NCI-H526 treated with DMSO at 0.1 percent for 48 hours (cell line): ENCODE measurements at places on chromosomes 5 and 9.

DNA sequence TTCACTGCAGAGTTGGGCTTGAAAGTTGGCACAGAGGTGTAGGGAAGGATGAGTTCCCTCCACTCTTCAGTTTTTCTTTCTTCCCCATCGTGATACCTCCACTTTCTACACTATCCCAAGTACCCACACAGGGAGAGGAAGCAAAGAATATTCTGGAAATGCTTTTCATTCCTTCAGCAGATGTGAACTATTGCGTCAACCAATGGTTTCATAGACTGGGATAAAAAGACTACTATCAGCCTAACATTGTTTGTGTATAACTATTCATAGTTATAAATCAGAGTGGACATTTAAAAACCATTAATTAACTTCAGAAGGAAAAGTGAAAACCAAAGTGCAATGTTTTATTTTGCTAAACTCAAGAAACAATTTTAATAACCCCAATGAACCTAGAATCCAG is 63.6 kb upstream of the MAMDC2 start:
- DNase-seq, result no peak

GRCh38 chr5:131814990-131815389 is 18.2 kb upstream of the FNIP1 start:
- DNase-seq, result no peak

DNA sequence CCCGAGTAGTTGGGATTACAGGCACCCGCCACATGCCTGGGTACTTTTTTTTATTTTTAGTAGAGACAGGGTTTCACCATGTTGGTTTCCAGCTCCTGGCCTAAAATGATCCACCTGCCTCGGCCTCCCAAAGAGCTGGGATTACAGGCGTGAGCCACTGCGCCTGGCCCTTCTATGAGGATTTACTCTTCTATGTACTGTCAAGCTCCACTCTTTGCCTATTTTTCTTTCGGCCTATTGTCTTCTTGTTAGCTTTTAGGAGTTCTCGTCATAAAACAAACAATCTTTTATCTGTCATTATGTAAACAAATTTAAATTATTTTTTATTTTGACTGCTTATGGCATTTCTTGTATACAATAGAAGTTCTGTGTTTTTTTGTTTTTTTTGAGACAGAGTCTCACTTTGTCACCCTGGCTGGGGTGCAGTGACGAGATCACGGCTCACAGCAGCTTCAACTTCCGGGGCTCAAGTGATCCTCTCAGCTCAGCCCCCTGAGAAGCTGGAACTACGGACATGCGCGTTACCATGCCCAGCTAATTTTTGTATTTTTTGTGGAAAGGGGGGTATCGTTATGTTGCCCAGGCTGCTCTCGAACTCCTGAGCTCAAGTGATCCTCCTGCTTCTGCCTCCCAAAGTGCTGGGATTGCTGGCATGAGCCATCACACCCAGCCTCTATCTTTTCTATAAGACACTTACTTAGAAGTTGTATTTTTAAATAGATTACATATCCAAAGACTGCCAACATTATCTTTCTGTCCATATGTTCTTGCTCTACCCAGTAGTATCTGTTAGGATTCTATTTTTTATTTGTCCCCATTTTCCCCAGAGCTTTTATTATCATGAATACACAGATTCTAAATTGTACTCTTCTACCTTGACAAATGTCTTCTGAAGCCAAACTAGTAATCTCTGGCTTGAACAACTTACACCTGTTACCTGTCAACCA is 29.2 kb downstream of the CSNK1A1 start:
- no peak for DNase-seq

DNA sequence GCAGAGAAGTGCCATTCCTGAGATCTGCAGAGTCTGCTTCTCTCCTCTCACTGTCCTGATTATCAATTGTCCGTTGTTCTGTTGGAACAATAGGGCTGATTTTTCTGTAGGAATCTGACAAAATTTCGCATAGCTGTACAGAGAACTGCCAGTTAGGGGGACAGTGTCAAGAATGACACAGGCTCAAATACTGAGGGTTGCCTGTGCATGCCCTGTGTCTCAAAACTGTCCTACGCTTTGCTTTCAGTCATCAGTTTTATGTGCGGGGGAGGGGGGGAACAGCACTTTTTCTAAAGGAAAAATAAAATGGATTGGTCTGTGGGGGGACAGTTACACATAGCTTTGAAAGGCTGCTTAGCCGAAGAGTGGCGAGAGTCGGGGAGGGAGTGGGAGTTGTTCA is 248.6 kb downstream of the PDZD2 start:
- no peak for DNase-seq

GRCh38 chr9:85994191-85994590 is 53.2 kb downstream of the NAA35 start:
- no peak for DNase-seq

- DNase-seq, result no peak
Measured at GRCh38 chr9:4301296-4301695, 1.4 kb upstream of the GLIS3 start.

GRCh38 chr5:64147849-64148441 is 17.7 kb upstream of the RNF180 start:
- peak; percentile 2 for DNase-seq

DNA sequence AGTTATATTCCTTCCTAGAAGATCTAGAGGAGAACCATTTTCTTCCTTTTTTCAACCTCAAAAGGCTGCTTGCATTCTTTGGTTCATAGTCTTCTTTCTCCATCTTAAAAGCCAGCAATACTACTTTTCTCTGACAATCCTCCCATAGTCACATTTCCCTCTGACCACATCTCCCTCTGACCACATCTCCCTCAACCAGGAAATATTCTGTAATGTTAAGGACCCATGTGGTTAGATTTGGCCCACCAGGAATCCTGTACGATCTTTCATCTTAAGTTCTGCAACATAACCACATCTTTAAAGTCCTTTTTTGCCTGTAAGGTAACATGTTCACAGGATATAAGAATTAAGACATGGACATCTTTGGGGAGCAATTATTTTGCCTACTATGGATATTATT is 179.4 kb upstream of the SPEF2 start:
- DNase-seq, result no peak

DNA sequence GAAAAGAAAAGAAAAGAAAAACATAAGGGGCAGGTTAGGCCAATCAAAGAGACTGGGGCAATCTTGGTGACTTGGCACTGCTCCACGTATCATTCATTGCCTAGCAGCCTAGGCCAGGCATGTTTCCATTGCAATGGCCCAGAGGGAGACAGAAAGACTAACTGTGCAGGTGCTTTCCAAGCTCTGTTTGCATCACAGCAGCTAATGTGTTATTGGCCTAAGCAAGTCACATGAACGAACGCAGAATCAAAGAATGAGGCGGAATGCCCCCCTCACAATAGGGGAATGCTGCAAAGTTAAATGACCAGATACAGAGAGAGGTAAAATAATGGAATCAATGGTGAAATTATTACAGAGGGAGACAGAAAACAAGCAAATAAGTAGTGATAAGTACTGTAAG is 11.1 kb upstream of the VPS13A start:
- DNase-seq, result no peak

GRCh38 chr9:133273819-133274218 is 1.2 kb downstream of the ABO start:
- DNase-seq, result no peak

DNA sequence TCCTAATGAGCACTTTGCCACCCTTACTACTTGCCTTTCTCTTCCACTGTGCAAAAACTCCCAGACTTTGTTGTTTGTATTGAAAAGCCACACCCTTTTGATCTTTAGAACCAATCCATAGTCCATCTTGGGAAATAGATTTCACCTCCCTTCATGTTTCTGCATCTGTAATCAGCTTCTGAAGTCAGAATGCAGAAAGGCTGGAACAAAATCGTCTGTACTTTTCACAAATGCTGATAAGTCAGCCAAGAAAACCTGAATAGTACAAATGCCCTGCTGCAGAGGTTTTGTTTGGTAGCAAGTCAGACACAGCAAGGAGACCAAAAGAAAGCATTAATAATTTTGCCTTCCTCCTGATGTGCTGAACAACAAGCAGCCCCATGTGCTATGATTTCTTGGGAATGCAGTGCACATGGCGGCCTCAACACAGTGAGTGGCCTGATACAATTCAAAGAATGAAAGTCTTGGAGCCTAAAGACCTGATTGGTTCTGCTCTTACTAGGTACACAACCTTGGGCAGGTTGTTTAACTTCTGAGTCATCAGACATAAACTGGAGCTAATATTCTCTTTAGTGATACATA is 59.2 kb upstream of the STK32A start:
- DNase-seq, result no peak

DNA sequence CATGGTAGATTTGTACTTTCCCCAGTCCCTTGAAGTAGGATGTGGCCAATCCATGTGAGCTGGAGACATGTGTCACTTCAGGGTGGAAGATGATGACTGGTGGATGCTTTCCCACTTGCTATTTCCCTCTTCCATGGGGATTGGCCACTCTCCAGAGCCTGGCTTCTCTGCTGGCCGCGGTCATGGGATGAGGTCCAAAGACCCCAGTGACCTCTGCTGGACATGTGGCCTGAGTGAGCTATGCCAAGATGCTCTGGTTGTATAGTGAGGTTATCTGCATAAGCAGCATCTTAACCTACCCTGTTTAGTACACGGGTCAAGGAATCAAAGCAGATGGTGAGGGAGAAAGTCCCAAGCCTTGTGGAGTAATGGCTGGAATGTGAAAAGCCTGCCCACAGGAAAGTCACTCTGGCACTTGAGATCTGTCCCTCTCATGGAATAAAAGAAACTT is 47.1 kb downstream of the SH3PXD2B start:
- no peak for DNase-seq

GRCh38 chr5:107284822-107285525 is 385.8 kb downstream of the EFNA5 start:
- DNase-seq, result no peak

DNA sequence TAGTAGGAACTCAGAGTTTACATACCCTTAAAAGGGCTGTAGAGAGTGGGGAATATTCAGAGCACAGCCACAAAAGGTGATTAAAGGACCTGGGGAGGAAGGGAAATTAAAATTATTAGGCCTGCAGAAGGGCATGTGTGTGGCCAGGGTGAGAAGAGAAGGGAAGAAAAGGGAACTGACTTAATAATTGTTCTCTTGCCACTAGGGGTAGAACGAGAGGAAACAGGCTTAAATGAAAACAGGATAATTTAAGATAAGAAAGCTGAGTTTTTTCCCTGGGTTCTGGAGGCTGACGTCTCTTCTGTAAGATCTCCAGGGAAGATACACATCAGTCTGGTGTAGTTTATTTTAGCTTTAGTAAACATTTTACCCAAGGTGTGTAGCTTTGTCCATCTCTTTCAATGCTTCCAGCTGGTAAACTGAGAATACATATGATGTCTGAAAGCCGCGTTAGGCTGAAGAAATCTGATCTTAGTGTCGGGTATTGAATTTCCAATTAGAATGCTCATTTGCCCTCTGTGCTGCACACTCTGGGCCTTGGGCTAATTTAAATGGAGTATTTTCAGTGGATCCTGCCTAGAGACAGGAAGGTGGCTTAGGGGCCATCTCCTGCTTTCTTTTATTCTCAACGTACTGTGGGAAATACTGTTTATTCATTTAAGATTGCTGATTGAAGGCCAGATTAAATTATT is 416.8 kb downstream of the TMEM38B start:
- peak; percentile 50 for DNase-seq

DNA sequence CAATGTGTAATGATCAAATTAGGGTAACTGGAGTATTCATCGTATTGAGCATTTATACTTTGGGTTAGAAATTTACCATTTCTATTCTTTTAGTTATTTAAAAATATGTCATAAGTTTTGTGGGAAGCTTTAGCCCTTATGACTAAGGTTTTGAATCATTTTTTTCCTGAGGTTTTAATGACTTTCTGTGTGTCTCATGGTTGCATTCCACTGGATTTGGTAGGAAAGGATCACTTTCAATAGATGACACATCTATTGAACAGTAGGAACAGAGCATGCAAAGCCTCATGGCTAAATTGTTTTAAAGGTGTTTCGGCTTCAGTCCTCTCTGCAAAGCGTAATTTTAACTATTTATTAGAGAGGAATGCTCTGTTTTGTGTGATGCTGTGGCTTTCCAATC is 512.4 kb upstream of the CHD1 start:
- DNase-seq, result no peak

DNA sequence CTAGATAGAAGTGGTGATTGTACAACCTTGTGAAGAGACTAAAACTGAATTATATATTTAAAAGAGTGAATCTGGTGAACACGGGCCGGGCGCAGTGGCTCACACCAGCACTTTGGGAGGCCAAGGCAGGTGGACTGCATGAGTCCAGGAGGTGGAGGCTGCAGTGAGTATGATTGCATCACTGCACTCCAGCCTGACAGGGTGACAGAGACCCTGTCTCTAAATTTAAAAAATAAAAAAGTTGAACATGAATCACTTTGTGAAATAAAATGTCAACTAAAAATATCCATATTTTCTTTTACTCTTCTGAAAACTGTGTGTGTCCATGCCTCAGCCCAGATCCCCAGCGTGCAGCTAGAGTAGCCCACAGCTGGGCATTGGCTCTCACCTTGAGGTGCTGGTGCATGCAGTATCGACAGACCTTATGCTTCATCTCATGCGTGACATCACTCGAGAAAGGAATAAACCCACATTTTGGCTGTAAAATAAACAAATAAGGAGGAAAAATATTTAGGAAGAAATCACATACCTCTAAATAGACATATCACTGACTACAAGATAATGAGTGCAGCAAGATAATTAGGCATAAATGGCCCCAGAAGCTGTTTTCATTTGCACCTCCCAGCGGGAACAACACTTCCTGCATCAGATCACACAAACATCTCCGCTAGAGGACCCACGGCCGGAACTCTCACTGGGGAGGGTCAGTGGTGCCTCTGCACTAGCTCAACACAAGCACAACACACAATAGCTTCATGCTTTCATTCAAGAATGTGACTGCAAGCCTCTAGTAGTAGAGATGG is 22.1 kb downstream of the IPPK start:
- no peak for DNase-seq

DNA sequence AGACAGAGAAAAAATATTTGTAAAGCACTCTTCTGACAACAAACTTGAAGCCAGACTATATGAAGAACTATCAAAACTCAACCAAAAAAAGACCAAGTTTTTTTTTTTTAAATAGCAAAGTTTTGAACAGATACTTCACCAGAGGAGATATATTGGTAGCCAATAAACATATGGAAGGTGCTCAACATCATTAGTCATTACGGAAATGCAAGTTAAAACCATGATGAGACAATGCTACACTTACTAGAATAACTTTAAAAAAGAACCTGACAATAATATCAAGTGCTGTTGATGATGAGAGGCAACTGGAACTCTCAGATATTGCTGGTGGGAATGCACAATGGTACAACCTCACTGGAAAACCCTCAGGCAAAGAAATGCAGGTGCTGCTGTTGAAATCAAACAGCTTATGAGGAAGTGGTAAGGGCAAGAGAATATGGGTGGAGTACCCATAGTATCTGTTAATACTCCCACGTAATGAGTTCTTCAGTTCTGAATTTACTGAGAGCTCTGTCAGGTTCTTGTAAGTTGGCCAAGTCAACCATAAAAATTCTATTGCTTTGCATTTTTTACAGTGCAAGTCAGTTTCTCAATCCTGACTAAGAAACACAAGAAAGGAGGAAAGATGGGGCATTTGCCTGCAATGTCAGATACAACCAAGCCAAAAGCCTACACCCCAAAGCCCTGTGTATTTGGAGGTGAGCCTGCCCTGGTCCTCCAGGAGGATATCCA is 87.3 kb upstream of the GNAQ start:
- no peak for DNase-seq

- no peak for DNase-seq
Measured at GRCh38 chr5:163330723-163331668, 106.4 kb upstream of the CCNG1 start.

- DNase-seq, result no peak
Measured at GRCh38 chr5:124576848-124577409, 169.5 kb downstream of the ZNF608 start.

GRCh38 chr5:148966348-148966747 is 96.5 kb downstream of the SH3TC2 start:
- no peak for DNase-seq
